ENCODE measurements at places on chromosomes 2 and 18.
A peak's percentile ranks its signal among the peaks of the same experiment; 100 is the strongest.

DNA sequence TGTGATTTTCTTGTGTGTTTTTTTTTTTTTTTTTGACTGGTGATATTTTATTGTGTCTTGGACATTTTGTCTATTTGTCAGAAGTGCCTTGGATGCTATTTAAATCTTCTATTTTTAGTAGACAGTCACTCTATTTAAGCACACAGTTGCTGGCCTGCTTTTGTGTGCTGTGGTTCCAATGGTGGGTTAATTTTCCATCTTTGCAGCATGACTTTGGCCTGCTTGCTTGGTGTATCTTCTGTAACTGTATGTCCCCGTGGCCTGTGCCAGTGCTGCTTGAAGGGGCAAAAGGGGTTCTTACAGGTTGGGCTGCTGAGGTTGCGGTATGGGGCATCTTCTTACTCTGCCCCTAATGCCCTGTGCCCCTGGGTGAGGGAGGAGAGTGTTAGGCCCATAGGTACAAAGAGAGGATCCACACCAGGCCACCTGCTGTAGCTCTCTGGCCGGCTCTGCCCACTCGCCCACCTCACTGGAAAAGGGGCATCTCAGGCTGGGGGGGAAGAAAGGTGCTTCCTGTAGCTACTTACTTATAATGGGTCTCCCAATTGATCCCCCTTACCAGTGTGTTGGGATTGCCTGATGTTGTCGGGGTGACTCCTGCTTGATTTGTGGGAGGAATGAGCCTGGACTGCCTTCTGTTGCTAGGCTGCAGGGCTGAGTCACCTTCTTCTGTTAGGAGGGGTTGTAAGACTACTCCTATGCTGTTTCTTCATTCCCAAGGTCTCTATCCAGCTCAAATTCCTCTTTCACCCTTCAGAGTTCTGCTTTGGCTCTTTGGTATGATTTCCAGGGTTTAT is 490.0 kb upstream of the HS6ST1 start:
- DNase-seq = no peak

GRCh38 chr18:905307-905947 is 756 bp downstream of the ADCYAP1 start:
- no peak for DNase-seq

DNA sequence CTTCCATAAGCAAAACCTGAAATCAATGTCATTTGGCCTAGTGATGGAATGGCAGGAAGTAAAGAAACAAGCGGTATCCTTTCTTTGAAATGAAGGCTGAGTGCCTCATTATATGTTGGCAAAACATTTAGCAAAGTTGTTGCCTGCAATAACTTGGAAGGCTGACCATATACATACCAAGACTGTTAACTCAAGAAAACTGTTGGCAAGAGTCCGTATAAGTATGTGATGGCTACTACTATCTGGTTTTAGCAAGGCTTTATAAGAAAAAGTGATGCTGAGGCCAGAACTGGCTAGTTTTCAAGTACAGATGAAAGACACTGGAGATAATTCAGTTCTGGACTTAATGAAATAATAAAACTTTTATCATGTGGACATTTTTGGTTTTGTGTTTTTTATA is 356.2 kb downstream of the ZNF521 start:
- DNase-seq = no peak

DNA sequence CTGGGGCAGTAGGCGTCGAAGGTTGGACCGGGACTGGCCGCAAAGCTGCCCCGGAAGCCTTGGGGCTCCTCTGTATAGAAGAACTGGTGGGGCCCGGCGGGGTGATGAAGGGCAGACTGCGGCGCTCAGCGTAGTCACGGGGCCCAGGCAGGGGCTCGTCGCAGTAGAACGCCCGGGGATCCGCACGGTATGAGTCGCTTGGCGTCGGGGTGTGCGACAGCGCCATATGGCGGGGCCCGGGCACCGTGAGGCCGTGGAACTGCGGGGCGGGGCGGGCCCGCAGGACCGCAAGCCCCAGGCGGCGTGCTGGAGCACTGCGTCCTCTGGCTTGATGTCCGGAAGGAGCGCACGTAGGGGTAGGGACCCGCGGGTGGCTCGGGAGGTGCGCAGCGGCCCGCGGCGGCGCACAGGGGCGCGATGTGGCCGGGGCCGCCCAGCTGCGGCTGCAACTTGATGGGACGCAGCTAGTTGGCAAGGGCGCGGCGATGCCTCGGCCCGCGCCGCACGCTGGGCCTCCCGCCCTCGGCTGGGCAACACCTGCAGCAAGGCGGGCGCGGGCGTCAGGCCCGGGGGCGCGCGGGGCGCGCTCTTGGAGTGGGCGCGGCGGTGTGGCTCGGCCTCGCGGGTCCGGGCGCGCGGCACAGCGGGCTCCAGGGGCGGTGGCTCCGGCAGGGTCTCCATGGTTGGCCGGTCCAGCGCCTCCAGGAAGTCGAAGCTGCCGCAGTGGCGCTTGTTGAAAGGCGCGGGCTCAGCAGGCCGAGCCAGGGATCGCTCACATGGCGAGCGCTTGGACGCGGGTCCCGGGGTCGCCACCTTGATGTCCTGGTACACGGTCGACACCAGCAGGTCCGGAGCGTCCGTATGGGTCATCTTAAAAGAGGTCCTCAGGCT is 251.4 kb downstream of the ANKRD30B start:
- no peak for DNase-seq

DNA sequence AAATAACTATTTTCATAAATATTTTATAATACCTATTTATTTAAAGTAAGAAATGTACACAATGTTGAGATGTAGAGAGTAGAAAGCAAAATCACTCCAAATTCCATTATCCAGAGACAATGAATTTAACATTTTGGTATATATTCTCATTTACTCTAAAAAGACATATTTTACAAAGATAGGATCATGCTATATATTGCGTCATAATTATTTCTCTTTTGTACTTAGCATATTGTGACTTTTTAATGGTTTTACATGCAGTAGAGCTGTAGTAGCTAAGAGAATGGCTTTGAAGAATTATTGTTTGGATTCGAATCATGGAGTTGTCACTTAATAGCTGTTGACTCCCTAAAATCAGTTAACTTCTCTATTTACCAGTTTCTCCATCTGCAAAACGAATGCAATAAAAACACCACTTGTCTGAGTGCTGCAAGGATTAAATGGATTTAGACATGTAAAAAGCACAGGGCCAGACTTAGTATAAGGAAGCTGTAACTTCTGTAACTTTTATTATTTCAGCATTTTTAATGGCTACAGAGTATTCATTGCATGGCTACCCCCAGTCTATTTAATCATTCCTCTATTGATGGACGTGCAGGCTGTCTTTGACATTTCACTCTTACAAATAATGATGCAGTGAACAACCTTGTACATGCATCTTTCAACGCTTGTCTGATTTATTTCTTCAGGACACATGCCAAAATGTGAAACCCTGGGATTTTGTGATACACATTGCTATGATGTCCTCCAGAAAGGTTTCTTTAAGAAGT is 33.2 kb downstream of the KCNS3 start:
- no peak for DNase-seq

DNA sequence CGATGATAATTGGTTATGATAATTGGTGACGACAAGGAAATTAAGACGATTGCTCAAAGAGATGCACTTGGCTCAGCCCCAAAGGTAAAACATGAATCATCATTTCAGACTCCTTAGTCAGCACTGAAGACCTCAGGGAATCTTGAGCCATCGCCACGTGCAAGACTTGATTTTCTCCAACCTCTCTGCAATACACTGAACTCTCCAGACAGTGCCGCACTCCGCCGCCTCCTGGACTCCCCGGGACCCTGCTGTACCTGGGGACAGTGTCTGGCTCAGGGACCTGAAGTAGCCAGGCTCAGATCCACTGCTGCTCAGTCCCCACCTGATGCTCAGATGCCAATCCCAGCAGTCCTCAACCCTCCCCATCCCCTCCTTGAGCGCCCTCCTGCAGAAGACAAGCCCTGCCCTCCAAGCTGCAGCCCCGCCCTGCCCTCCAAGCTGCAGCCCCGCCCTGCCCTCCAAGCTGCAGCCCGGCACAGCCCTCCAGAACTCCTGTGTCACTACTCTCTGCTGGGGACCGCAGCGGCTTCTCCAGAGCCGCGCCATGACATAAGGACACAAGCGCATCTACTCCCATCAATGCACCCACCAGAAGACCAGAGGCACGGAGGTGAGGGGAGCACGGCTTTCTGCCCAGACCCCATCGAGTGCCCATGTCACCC is 1.1 kb downstream of the TMEM18 start:
- DNase-seq = peak; percentile 53

- DNase-seq = no peak
Measured at GRCh38 chr2:196479350-196479749, 160.2 kb upstream of the CCDC150 start.

- DNase-seq = no peak
Measured at GRCh38 chr2:168495524-168495923, 39.5 kb downstream of the CERS6 start.

DNA sequence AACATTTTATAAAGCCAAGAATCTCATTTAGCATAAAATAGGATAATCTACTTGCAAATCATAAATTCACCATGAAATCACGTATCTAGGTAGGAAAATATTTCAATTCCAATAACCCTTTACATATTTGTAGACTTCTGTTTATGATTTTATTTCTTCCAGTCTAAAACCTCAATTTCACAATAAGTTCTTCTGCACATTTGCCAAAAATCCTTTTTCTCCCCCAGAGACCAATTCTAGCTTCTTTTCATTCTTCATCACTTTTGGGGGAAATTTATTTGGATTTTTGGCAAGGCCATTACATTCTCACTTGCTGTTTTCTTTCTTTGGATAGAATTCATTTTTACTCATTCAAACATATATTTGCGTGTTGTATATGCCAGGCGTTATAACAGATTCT is 86.8 kb downstream of the SPRED2 start:
- DNase-seq = no peak

DNA sequence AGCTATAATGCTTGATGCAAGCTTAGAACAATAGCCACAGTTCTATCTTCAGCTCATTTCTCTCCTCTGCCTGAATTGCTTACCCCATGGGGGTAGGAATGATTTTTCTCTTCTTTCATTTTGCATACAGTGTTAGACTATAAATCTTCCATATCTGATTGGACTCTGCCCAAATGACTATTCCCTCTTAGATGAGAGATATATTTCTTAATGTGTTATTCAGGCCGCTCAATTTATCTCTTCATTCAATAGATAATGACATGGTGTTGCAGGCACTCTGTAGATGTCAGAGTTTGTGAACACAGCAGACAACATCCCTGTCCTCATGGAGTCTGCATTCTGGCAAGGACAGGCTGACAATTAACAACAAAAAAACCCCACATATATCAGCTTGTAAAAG is 443.7 kb upstream of the CELF4 start:
- no peak for DNase-seq

DNA sequence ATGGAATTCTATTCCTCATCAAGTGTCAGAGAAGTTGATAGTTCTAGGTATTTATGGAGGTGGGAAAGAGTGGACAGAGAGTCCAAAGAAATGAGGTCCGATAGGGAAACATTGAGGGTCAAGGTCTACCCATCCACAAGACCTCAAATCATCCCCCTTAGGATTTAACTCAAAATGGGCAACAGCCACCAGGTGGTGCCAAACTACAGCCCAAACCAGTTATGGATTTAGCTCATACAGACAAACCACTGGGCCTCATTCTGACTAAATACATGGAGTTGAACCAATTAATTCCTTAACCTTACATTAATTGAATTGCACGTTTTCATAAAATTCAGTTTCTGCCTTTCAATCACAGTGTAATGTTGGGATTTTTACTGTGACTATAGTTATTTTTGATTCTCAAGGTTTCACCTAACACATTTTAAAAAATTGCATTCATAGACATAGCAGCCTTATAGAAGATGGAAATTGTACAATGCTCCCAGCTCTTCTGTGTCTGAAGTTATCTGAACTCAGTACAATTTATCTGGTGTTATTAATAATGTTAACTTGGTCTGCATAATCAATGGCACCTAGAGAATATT is 98.2 kb upstream of the HNMT start:
- peak; percentile 20 for DNase-seq

DNA sequence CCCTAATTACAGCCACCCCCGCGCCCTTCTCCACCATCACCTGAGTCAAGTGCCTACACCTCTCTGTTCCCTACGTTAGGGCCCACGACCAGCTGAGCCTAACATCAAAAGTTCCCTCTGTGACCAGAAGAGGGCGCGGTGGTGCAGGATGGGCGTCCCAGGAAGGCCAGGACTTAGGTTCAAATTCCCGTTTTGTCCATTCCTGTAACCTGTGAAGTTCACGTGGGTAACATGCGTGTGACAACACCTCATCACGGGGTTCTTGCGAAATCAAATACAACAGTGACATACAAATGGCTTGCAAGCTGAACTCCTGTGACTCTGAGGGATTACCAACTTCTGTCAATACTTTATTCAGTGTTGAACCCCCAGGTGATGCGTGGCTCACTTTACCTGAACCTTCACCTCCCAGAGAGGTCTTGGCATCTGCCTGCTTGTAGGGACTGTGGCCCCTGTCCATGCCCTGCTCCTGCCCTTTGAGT is 207.9 kb downstream of the ARL4C start:
- peak; percentile 77 for DNase-seq

DNA sequence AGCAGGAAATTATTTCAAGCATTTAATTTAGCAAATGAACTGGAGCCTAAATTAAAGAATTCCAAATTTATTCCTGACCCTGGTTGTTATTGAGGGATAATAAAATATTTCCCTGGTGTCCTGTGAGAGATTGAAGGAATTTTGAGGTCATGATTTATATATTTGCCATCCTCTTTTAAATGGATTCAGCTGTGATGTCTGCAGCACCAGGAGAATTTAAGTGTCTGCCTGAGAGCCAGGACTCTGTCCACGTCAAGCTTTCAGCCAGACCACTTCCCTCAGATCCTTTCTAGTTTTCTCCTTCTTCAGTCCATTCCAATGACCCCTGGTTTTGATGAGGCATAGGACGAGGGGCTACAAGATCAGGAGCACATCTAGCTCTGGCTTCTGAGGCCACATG is 59.9 kb downstream of the INO80C start:
- DNase-seq = no peak

GRCh38 chr2:181036848-181037603 is 56.6 kb downstream of the UBE2E3 start:
- no peak for DNase-seq

- no peak for DNase-seq
Measured at GRCh38 chr18:13625843-13626543, 100.4 kb downstream of the FAM210A start.

DNA sequence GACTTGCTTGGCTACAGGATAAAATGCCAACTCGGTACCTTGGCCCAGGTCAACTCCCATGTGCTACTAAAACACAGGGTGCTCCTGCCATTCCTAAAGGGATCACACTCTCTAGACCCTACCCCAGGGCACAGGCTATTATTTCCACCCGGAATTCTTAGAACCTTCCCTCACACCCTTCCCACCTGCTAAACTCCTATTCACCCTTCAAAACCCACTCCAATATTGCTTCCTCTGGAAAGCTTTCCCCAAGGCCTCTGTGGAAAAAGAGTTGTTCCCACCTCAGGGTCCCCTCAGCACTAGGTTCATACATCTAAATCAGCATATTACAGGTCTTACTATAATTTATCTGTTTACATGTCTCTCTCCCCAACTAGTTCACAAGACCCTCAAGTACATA is 75.0 kb upstream of the TANC1 start:
- no peak for DNase-seq
